ENCODE measurements at places on chromosomes 16 and 17.
A peak's percentile ranks its signal among the peaks of the same experiment; 100 is the strongest.

GRCh38 chr16:73047536-73048291, at the start of gene ZFHX3:
TSS of gene ZFHX3 (minus strand) at chr16:73048128. CDS start at chr16:72960145, 87,983 bp downstream.
- DNase-seq = peak; percentile 78

DNA sequence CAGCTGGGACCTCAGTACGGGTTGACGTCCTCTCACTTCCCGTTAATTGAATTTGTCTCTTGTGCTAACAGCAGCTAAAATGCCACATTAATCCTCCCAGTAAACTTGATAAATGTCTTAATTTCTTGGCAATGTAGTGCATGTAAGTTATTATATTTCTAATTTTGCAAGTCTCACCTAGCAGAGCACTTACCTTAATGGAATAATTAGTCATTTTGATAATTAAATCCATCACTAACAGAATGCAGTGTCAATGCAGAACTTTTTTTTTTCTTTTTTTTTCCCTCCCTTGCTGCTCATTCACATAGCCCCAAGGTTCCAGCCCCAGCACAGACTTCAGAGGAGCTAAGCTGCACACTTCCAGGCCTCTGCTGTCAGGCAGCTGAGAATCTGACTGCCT, 376.5 kb downstream of the RBFOX1 start:
- DNase-seq = no peak

- DNase-seq = peak; percentile 6
These were observed 79.4 kb downstream of the C16orf78 start for GRCh38 chr16:49453021-49453420.

DNA sequence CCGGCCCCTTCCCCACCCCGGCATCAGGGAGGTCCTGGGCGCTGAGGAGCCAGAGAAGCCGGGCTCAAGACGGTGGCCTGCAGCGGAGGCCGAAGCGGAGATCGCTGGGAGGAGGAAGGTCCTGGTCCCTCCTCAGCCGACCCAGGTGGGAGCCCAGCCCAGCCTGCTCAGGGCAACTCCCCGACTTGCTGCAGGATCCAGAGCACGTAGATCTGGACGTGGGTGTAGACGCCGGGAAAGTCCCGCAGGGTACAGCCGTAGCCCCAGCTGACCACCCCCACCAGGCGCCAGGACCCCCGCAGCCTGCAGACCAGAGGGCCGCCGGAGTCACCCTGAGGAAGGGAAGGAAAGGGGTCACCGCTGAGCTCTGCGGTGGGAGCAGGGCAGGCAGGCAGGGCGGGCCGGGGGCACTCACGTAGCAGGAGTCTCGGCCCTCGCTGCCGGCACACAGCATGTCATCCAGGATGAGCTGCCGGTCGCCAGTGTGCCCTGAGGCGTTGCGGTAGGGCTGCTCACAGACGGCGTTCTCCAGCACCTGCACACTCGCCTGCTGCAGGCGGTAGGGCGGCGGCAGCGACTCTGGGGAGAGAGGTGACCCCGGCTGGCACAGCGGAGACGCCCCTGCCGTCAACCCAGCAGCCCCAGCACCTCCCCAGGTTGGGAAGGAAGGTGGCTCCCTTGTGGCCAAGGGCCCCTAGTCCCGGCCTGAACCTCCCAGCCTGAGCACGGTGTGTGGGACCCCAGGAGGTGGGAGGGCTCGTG, 5.4 kb downstream of the TPSD1 start:
- no peak for DNase-seq

GRCh38 chr16:53465606-53466280, 31.5 kb downstream of the RBL2 start:
- no peak for DNase-seq

- DNase-seq = no peak
These were observed 1.6 kb upstream of the ZFHX3 start for GRCh38 chr16:73049511-73049910.

DNA sequence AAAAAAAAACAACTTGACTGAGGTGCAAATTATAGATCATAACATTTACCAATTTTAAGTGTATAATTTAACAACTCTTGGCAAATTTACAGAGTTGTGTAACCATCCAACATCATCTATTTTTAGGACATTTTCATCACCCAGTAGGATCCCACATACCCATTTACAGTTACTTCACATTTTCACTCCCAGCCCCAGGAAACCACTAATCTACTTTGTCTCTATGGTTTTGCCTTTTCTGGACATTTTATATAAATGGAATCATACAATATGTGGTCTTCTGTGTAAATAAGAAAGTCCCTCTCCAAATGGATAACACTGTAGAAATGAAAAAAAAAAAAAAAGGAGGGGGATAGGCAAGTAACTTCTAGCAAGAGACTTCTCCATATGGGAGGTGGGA, 26.1 kb upstream of the XYLT1 start:
- no peak for DNase-seq

DNA sequence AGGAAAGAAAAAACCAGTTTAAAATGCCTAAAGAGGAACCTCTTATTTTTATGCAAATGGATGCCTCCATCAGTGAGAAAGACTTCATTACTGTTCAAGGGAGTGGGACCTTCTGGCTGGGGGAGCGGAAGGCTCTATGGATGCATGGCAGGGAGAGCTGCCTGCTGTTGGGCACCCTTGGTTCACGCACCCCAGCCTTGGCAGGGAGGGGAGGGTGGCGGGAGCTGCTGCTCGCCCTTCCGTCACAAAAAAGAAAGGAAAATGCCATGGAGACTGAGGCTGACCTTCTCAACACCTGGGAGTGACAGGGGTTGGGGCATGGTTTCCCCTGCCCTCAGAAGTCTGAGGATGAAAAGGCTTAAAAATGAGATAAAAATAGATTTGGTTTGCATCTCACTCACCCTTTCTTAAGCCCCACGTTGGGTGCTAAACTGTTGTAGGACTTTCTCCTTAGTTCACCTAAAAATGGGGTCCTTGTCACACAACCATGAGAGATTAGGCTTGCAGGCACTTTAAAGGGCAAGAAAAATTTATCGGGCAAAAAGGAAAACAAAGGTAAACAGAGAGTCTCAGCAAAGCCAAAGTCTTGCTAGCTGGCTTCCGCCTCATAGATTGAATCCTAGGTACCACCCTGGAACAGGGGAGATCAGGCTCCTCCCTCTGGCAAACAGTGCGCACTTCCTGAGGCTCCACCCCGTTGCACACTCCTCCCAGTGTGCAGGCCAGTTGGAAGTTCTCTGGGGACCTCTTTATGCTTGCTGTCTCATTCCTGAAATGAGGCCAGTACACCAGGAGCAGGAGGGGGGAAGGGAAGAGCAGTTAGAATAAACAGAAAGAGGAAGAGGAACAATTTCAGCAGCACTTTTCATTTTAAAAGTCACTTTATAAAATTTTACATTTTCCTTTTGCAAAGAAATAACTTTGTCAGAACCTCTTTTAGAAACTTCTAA, 31.6 kb downstream of the PHKB start:
- DNase-seq = peak; percentile 64

DNA sequence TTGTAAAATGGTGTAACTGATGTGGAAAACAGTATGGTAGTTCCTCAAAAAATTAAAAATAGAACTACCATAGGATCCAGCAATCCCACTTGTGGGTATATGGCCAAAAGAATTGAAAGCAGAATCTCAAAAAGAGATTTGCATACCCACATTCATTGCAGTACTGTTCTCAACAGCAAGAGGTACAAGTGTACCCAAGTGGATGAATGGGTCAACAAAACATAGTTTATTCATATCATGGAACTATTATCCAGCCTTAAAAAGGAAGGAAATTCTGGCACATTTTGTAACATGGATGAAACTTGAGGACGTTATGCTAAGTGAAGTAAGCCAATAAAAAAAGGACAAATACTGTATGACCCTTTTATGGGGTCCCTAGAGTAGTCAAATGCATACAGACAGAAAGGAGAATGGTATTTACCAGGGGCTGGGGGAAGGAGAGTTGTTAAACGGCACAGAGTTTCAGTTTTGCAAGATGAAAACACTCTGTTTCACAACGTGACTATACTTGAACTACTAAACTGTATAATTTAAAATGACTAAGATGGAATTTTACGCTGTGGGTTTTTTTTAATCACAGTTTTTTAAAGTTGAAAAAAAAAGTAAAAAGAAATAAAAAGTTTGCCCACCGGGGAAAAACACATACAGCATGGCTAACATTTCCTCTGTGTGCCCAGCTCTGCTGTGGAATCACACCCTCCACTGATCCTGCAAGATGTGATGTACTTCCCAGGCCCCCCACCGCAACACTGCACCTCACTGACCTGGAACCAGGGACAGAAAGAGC, 6.1 kb downstream of the TVP23A start:
- DNase-seq = no peak

GRCh38 chr17:48608494-48608834, 2.4 kb downstream of the HOXB7 start:
- no peak for DNase-seq

DNA sequence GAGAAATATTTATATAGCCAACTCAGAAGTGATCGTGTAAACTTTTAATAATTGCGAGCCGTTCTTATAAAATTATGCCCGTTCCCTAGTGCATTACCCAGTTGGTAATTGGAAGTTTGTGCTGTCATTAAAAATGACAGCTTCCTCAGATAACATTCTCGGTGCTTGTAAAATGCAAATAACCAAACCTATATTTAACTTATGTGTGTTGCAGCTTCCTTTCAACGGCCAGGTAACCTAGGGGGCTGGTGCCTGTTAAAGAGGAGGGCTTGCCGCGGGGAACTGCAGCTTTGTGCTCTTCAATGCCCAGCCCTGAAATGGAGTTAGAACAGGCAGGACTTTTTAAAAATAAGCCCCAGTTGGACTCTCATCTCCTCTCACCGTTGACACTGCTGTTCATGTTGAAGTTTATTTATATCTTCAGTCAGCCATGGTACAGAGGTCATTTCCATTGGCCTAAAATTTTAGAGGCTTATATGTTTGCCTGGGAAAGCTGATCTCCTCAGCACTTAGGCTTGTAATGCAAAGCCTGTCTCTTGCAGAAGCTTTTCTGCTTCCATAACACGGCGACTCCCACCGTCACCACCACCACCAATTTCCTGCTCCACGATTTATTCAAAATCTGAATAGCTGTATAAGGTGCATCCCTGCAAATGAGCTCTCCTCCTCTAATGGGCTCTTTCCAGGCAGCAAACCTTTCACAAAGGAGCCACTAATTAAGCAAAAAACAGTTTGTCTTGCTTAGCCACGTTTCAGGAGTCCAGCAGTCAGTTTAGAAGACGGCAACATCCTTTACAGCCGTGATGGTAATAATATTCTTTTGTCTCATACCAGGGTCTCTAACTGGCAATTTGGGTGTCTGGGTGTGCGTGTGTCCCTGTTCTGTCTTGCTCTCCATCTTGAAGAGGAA, 74.7 kb downstream of the RPA1 start:
- no peak for DNase-seq

- DNase-seq = no peak
These were observed 10.3 kb upstream of the CCL22 start for GRCh38 chr16:57348327-57348726.
